ENCODE measurements at places on chromosomes 3 and 15. TPM values are rescaled to one million over a fixed set of nuclear protein-coding genes. Genes with fewer than 3 reads are reported as not detected.

GRCh38 chr3:127482216-127483004 is 108.1 kb downstream of the TPRA1 start:
- DNase-seq: no peak

The DUOXA2 gene
- not detected for total RNA-seq

The ZNF80 gene
- not detected for total RNA-seq

- DNase-seq: peak; percentile 23
These were observed 19.7 kb downstream of the PAK6 start for GRCh38 chr15:40258544-40258943.

The DGKG gene
- 37.1 TPM for total RNA-seq

The C15orf62 gene
- 0.87 TPM for total RNA-seq

DNA sequence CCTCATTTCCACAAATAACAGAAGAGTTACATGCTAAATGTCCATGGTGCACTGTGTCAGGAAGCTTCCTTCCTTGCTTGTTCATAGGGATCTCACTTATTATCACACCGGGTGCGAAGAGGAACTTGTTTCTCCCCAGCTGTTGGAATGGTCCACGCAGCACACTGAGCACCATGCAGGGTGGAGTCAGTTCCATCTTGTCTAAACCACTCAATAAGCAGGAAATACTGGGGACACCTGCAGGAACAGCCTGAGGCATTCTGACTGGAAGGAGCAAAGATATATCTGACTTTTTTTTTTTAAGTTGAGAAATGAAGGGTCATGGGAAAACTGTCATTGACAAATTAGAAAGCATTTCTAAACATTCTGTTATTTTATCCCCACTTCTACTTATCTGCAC is 70.0 kb upstream of the WDR72 start:
- DNase-seq: no peak

The HCLS1 gene
- total RNA-seq: 54.1 TPM

The RETNLB gene
- not detected for total RNA-seq

GRCh38 chr3:172541945-172542488 is 18.8 kb upstream of the TNFSF10 start:
- DNase-seq: no peak

- no peak for DNase-seq
These were observed 120.5 kb upstream of the THRB start for GRCh38 chr3:24615177-24615576.

The CHAC1 gene
- total RNA-seq: 5.3 TPM

- DNase-seq: no peak
These were observed 18.2 kb downstream of the DCUN1D1 start for GRCh38 chr3:182962166-182962565.

- DNase-seq: no peak
These were observed 18.3 kb upstream of the MYH15 start for GRCh38 chr3:108528459-108529252.

- no peak for DNase-seq
These were observed 6.3 kb downstream of the PIGZ start for GRCh38 chr3:196962108-196962929.

DNA sequence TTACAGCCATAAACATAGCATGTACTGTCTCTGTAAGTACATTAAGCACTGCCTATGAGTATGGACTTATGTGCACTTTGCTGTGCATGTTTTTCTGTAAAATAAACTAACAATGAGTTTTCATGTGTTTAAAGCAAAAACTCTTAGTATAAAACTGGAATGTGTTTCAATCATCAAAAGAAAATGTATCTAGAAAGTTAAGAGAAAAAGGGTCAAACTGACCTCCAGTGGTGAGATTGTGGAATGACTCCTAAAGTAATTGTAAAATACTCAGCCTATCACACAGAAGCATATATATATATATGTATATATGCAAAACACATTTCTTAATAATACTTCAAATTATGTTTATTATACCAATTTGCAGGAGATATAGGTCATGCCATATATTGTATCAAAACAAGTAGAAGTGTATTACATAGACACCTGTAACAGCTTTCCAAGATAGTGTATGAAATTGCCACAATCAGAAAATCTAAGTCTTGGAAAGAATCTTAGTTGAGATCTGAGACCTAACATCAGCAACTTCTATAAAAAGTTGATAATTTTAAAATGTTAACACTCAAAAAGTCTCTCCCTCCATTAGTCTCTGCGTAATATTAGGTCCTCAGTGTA is 199.6 kb downstream of the FMN1 start:
- no peak for DNase-seq

The SLC22A13 gene
- 1.1 TPM for total RNA-seq

The TP53BP1 gene
- 63.2 TPM for total RNA-seq

- no peak for DNase-seq
These were observed 235.0 kb downstream of the ULK4 start for GRCh38 chr3:41726891-41727290.

The TGM5 gene
- total RNA-seq: 0.84 TPM

DNA sequence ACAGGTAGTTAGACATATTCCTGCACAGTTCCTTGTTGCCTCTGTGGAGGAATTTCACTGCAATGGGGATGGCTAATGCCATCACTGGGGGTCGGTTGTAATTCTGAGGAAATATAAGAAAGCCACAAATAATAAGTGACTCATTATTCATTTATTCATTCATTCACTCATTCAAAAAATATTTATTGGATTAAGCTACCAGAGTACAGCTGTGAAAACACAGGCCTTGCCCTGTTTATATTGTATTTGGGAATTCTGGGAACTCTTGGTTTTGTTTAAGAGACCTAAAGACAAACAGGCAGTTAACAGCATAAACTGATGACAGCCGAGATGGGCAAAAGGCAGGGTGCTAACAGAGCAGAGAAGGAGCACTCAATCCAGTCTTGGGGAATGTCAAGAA is 23.6 kb downstream of the PTX3 start:
- DNase-seq: no peak

DNA sequence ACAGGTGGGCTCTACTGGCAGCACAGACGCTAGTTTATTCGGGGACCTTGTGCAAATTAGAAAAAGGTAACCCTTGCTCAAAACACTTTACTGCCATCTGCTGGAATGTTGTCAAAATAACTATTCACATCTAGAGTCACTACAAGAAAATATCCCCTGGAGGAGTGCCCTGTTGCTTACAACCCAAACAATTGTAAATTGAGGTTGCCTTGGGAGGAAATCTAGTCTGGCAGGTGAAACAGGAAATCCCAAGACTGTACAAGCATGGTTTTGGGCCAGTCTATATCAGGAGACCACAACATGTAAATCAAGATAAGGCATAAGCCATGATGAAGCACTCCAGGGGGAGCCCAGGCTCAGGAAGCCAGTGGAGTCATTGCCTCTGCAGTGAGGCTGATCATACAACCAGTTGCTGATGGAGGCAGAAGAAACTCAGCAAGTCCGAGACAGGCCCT is 136.8 kb upstream of the ACP3 start:
- no peak for DNase-seq

DNA sequence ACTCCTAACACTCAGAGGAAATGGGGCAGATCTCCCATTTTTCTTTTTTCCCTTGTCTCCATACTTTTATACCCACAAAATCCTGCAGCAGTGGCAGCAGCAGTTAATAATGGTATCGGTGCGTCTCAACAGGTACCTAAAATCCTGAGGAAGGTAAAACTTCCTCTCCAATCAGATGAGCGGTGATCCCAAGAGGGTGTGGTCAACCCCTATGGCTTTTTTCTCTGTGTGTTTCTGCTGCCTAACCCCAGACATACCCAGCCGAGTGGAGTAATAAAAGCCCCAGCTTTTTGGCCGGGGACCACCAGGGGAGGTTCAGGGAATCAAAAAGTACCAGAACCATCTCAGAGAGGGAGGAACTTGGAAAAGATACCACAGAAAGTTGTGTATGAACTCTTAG is 9.1 kb downstream of the GK5 start:
- DNase-seq: no peak

DNA sequence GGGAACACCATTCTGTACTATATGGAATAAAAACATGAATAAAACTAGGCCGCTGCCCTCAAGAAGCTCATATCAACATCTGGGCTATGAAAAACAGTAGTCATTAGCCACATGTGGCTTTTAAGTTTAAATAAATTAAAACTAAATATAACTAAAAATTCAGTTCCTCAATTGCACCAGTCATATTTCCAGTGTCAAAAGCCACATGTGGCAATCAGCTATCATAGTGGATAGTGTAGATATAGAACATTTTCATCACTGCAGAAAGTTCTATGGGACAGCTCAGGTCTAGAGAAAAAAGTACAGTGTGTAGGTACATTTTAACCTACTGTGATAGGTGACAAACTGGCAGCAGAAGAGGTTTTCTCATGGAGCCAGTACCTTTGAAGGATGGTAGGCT is 261.4 kb downstream of the FOXP1 start:
- no peak for DNase-seq

The PATL2 gene
- 1.3 TPM for total RNA-seq

GRCh38 chr3:52286777-52287110 is 884 bp upstream of the GLYCTK start:
- no peak for DNase-seq

The ZPLD1 gene
- 0.15 TPM for total RNA-seq

GRCh38 chr15:31265090-31265870 is 61.4 kb upstream of the KLF13 start:
- no peak for DNase-seq

DNA sequence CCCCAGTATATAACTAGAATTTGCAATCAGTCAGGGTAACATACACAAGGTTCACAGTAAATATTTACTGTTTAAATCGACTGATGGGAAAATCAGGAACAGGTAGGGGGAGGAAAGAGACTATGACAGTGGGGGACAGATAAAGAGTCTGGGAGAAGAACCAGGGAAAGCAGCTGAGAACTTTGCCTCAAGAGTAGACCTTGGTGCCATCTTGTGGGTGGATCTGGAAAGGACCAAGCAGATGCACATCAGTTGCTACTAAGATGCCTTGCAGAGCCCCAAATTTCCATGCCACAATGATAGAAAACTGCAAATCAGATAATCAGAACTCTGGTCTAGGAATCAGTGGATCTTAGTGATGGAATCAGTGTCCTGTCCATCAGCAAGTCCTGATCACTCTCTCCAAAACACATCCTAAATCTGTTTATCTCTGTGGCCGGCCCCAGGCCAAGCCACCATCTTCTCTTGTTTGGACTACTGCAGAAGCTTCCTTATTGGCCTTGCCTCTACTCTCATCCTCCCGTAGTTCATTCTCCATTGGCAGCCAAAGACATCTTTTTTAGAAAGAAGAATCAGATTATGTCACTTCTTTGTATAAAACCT is 62.7 kb downstream of the PDE8A start:
- DNase-seq: no peak

DNA sequence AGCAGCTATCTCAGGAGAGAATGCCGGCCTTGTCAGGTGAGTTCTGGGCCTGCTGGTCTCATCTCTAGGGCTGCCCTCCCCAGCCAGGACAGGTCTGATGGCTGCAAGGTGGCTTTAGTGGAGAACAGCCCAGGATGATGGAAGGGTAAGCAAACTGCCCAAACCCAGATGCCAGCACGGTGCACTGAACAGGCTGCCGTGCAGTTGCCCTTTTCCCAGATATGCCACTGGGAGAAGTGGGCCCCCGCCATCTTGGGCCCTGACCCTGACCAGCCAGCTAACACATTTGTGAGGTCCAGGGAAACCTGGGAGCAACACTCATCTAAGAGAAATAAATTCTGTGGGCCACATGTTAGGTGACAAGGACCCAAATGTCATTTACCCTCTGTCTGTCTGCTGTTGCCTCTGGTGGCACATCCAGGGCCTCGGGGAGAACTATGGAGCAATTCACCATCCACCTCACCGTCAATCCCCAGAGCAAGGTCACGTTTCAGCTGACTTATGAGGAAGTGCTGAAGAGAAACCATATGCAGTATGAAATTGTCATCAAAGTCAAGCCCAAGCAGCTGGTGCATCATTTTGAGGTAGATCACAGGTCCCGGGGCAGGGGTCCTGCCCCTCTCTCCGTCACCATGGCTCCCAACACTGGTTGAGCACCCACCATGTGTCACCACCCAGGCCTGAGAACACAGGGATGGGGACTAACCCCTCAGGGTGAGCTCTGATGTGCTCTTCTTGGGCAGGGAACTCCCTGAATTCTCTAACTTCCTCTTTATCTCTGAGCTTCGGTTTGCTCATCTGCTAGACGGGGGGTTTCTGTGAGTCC is 1.8 kb downstream of the ITIH1 start:
- peak; percentile 45 for DNase-seq

- no peak for DNase-seq
These were observed 187.3 kb downstream of the SUCNR1 start for GRCh38 chr3:152060701-152061100.

- no peak for DNase-seq
These were observed 29.1 kb downstream of the IRAK2 start for GRCh38 chr3:10193692-10194327.

The TNIK gene
- total RNA-seq: 11.3 TPM
